ENCODE measurements at places on chromosomes 1 and 21. TPM values are rescaled to one million over a fixed set of nuclear protein-coding genes. Genes with fewer than 3 reads are reported as not detected.

- DNase-seq = no peak
Measured at GRCh38 chr1:26767714-26768113, 20.0 kb upstream of the PIGV start.

DNA sequence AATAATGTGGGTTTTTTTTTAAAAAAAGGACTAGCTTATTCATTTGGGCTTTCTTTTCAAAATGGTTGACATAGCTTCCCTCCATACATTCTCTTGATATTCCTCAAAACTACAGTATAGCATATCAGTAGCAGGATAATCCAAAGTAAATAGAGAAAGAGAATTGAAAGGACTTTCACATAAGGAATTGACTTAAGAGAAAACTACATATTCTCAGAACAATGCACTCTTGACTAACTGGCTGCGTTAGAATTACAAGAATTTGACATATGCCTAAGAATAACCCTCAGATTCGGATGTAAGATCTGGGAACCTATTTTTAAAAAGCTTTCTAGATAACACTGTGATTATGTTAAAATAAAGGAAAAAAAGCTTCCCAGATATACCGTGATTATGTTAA lies 3.1 kb downstream of the PRKAB2 start:
- no peak for DNase-seq

DNA sequence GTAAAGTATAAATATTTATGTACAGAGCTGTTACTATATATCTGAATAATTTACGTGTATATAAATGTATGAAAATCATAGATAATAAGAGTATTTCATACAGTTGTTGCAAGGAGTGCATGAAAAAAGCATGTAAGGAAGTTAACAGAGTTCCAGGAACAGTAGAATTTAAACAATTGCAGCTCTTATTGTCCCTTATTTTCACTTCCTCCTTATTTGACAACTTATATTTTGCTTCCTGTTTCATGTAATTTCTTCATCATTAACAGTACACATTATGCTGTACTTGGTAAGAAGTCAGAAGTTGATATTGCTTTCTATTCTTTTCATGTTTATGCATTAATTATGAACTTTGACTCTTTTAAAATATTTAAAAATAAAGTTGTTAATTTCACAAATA lies 681.5 kb downstream of the LRRIQ3 start:
- DNase-seq = no peak

DNA sequence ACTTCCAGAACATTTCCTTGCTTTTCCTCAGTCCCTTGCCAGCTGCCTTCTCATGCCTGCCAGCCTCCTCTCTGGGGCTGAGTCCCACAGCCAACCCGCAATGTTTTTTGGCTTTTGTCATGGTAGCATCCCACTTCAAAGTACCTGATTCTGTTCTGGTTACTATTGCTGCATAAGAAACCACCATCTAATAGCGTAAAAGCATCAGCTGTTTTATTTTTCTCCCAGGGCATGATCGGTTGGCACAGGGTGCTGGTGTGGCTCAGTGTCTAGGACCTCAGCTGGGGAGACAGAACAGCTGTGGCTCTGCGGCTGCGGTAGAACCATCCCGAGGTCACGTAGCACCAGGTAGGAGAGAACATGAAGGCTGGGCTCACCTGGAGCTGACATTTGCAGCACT lies 8.9 kb upstream of the PRMT2 start:
- no peak for DNase-seq

DNA sequence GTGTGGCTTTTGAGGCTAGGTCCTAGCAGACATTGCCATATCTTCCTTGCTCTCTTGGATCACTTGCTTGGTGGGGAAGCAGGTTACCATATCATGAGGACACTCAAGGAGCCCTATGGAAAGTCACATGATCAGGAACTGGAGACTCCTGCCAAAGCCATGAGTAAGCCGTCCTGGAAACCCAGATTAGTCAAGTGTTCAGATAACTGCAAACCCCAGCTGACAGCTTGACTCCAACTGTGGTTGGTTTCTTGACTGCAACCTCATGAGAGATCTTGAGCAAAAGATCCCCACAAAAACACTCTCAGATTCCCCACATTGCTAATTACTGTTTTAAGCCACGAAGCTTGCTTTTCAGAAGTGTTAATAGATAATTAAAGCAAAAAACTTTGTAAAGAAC lies 58.6 kb downstream of the CACNA1E start:
- DNase-seq = no peak

DNA sequence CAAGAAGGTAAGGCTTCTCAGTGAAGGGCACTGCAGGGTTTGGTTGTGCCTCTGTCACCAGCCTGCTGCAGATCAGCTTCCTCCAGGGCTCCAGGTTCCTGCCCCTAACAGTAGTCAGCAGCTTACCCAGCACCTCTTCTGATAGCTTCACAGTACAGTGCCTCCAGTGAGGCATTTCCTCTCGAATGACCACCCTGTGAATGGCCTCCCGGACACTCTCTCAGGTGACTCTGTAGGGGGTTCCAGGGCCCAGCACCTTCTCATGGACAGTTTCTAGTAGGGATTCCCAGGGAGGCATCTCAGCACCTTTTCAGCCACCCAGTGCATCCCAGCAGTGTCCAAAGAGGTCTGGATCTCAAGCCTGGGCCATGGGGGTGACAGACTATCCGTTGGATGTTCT lies 28.4 kb downstream of the USP48 start:
- no peak for DNase-seq

DNA sequence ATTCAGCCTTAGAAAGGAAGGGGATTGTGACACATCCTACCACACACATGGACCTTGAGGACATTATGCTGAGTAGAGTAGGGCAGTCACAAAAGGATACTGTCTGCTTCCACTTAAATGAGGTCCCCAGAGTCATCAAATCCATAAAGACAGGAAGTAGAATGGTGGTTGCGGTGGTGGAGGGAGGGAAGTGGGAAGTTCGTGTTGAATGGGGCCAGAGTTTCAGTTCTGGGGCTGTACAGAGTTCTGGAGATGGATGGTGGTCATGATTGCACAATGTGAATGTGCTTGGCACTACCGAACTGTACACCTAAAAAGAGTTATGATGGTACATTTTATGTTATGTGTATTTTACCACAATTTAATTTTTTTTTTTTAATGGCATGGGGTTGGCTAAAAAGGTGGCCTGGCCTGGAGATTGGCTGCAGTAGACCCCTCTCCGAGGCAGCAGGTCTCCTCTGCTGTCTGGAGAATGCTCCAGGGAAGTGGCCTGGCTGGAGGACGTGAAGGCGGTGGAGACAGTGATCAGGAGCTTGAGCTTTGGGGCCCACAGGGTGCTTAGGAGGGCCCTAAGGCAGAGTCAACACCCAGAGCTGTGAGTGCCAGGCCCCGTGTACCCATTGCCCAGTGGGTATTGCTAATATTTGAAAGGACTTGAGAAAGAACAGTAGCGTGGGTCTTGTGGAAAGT lies 30.4 kb downstream of the IFNGR2 start:
- no peak for DNase-seq

DNA sequence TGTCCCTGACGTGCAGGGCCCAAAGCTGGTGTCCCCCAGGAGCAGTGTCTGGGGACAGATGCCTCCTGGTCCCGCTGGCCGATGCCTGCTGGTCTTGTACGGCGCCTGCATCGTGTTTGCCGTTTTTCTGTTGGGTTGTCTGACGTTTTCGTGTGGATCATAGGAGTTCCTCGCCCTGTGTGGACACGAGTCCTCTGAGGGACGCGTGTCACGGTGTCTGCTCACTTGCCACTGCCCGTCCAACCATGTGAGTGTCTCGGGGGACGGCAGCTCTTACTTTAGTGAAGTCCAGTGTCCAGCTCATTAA lies 7.4 kb downstream of the MIB2 start:
- no peak for DNase-seq

GRCh38 chr1:156811168-156811567 lies 5.5 kb downstream of the SH2D2A start:
- DNase-seq = no peak

DNA sequence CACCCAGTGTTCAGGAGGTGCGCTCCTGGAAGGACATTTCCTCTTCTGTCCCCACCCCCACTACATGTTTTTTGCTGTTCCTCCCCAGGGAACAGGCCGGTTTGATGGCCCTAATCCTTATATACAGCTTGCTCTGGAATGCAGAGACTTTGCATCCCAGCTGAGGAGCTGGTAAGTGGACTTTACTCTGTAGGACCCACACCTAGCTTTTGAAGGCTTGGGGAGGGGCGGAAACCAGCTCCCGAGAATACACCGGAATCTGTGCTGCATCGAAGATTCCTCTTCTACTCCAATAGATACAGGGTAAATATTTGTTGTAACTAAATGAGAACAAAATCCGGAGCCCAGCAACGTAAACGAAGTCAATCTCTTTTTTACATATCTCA lies 1.2 kb upstream of the CGN start:
- no peak for DNase-seq

DNA sequence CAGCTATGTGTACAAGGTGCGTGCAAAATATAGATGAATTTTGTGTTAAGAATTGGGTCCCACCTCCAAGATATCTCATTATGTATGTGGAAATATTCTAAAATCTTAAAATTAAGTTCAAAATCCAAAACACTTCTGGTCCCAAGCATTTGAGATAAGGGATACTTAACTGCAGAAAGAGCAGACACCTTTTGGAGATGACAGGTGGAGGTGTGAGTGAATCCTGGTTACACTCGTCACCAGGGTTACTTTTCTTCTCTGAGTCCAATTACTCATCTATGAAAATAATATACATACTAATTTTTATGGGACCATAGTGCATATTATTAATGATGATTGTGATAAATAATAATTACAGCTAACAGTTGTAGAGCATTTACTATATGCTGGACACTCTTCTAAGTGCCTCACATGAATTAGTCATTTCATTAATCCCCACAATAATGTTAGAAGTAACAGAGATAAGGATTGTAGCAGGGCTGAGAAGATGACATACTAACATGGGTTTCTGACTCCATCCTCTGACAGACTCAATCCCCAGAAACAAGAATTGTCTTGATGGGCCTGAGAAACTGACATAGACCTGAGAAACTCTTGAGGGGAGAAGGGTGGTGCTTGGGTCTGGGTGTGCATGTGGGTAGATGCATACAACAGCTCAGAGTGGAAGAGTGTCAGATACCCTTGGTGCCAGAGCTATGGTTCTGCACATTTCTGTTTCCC lies 8.3 kb upstream of the FASLG start:
- no peak for DNase-seq

GRCh38 chr1:110686188-110686587 lies 11.4 kb upstream of the KCNA3 start:
- no peak for DNase-seq

GRCh38 chr1:45569571-45569961 lies 14.3 kb upstream of the NASP start:
- DNase-seq = no peak

GRCh38 chr1:88612292-88612691 lies 71.8 kb upstream of the PKN2 start:
- no peak for DNase-seq

DNA sequence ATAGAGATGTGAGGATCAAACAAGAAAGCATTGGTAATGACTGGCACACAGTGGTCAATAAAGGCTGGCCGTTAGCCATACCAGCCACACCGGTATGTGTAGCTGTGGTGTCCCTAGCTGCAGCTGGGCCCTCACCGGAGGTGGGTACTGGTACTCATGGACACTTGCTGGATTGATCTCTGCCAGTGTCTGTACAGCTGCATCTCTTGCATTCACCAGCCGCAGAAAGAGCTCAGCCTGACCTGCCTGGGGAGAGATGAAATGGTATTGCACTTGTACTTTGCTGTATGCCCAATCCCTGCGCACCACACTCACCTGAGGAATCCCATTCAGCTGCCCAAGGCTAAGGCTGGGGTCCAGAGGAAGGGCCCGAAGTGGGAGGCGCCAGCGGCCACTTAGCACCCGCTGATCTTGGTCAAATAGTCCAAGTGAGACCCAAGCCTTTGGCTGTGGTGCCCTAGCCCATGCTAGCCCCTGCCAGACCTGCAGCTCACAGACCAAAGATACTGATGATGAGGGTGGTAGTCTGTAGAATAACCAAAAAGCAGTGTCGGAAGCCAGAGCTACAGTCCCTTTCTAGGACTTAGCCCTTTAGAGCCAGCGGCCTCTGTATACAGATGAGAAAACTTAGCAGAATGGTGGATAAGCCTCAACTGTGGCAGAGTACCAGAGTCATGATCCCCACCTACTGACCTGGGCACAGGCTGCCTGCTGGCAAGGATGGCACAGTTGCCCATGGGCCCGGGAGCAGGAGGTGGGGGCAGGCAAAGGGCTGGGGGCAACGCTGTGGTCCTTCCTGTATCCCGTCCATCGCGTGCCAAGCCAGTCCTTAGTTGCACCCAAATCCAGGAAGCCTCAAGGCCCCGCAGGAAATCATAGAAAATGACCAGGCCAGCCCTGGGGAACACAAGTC lies 3.0 kb downstream of the CCDC17 start:
- no peak for DNase-seq

DNA sequence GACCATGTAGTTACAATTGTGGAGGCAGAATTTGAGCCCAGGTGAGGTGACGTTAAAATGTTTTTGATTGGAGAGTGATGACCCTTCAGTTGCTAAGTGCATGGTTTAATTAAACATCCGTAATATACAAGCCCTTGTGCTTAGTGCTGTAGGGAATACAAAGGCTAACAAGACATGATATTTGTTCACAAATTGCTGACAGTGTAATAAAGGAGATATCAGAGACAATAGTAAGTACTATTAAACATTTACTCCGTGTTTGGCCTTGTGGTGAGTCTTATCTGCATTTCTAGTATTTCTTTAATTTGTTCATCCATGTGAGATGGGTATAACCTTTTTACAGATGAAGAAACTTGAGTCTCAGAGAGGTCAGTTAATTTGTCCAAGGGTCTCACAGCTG lies 37.9 kb downstream of the RLF start:
- DNase-seq = no peak

- DNase-seq = peak; percentile 87
Measured at GRCh38 chr1:227946624-227947385, 927 bp downstream of the WNT9A start.

DNA sequence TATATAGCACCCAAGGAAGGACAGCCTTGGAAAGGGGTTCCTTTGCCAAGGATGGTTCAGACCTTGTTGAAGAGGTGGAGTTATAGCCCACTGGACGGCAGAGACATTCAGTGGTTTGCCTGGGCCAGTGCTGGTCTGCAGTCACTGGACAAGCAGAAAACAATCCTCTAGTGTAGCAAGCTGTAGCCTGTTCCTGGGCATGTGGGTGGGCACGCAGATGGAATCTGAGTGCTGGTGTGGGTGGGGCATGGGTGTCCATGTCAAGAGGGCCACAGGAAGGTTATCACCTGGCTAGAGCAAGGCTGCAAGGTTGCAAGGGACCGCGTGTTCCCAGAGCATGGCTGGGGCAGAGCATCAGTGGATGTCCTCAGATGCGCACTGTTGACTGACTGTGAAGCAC lies 244.7 kb downstream of the PTPRU start:
- DNase-seq = no peak

GRCh38 chr1:154290921-154291320 lies 18.5 kb downstream of the HAX1 start:
- DNase-seq = no peak

Gene ISG15
- 109 TPM for total RNA-seq

Gene ARL8A
- total RNA-seq = 16.8 TPM

Gene PADI2
- total RNA-seq = 0.22 TPM

Gene LDLRAP1
- 13.1 TPM for total RNA-seq

Gene SLAMF7
- not detected for total RNA-seq

Measured in lung microvascular endothelial cell (primary cell).